Activated CD4-positive, alpha-beta T cell treated with anti-CD3 and anti-CD28 coated beads, Interleukin-2, amount 50 U/mL, for 24 hours (primary cell): ENCODE measurements at places on chromosomes 7 and 10.

DNA sequence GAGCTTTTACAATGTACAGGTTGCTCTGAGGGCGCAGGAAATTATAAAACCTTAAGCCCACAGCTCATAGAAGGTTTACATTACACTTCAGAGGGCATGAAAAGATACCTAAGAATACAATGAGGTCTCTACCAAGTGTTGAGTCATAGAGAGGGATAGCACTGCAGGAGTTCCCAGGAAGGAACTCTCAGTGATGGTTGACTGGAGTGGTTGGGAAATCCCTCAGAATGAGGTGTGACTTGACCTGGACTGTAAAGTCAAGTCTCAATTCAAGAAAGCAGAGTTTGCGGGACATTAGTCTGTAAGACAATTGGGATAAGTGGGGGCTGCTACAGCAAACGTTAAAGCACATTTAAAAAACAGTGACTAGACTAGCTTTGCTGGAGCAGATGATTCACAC lies 21.9 kb downstream of the TNKS2 start:
- no peak for DNase-seq

- no peak for DNase-seq
These were observed 55.4 kb downstream of the CACNA2D1 start for GRCh38 chr7:82388138-82388537.

- DNase-seq, result no peak
These were observed 99.8 kb downstream of the GSAP start for GRCh38 chr7:77316219-77316978.

GRCh38 chr7:43291789-43292188 lies 179.3 kb downstream of the HECW1 start:
- DNase-seq, result no peak

- DNase-seq, result no peak
These were observed 10.5 kb upstream of the C10orf71 start for GRCh38 chr10:49288341-49289065.

- DNase-seq, result peak; percentile 97
These were observed at the start of gene PI4K2A for GRCh38 chr10:97640174-97640867. Gene PI4K2A, plus strand, starts transcription at chr10:97640671. Its CDS starts 72 bp downstream, at chr10:97640743.

- DNase-seq, result no peak
These were observed 40.0 kb downstream of the GOLGA7B start for GRCh38 chr10:97889461-97890265.

DNA sequence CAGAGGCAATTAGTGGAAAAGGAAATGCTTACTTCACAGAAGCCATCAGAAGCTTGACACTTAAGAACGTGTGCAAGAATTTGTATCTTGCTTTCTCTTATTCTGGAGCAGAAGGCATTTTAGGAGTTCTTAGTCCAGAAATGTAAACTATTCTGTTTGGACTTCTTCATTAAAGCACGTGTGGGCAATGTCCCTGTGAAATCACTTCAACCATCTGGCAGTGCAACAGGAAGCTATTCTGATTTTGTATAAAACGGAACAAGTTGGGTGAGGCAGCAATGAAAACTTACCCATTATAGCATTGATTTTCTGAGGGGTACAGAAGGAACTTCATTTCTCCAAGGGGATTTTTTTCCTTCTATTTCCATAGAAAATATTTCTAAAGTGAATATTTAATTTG lies 21.3 kb upstream of the ARHGAP21 start:
- DNase-seq, result no peak

- DNase-seq, result no peak
These were observed 19.6 kb downstream of the ZAN start for GRCh38 chr7:100752994-100753393.

DNA sequence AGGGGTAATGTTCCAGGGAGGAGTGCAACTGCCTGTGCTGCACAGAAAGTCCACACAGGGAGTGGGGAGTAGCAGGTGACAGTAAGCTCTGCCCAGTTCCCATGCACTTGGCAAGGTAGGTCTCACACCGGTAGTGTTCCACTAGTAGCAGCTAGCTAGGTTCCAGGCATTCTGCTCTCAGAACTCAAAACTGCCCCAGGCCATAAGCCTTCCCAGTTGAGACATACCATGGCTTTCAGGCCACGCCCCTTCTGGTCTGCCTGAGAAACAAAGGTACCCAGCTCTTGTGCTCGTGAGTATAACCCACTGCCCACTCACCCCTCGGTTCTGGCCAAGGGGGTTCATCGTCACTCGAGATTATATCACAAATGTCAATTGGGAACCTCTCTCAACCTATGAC lies 12.6 kb downstream of the CASP7 start:
- no peak for DNase-seq

DNA sequence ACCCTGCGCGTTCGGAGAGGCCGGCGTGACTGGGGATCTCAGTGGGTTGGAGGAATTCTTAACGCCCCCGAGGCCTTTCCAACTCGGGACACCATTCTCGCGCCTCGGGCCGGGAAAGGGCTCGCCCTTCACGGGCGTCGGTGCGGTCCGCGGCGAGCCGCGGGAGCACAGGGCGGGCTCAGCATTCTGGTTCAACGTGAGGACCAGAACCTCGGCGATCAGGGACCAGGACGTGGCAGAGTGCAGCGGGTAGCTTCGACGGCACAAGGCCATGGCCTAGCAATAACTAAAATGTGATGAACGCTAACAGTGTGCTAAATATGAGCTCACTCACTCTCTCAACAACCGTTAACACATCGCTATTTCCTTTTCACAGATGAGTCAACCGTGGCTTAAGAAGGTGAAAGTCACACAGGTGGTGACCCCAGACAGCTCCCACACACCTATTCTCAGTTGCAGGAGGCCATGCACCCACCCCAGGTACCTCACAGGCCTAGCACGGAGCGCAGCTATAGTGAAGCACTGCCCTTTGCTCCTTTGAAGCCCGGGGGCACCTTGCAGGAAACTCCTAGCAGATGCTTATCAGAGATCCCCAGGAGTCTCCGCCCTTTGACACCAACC lies 4.5 kb upstream of the EMX2 start:
- DNase-seq, result no peak

- DNase-seq, result no peak
These were observed 2.6 kb upstream of the SAMD8 start for GRCh38 chr10:75108684-75109458.

- DNase-seq, result no peak
These were observed 4.3 kb upstream of the MUC17 start for GRCh38 chr7:101015626-101016025.

DNA sequence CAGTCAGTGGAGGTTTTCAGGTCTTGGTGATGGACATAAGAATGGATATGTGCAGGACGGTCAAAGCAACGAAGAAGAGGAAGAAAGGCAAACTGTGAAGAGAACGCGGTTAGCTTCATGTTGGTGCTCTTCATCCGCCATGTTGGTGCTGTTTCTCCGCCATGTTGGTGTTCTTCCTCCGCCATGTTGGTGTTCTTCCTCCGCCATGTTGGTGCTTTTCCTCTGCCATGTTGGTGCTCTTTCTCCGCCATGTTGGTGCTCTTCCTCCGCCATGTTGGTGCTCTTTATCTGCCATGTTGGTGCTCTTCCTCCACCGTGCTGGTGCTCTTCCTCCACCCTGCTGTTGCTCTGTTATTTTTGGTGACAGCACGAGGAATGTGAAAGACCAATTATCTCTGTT lies 95.4 kb downstream of the DOCK1 start:
- DNase-seq, result no peak

DNA sequence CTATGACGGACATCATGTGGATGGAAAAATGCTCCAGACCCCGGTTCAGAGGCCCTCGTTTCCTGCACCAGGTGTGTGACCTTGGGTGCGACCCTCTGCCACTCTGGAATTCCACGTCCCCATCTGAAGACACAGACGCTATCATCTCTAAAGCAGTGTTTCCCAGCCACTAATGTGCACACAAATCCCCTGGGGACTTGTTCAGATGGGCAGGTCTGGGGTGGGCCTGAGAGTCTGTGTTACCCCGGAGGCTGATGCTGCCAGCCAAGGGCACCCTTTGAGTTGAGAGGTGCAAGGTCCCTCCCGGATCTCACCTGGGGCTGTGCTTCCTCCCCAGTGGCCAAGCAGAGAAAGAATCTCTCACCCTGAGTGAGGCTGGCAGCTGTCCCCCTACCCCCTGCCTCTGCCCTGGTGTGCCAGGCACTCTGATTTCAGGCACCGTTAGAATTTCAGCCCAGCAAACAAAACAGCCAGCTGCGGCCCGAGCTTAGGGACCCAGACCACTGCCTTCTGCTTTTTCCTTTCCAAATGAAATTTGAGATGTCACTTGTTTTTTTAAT lies 90.0 kb downstream of the SLIT1 start:
- no peak for DNase-seq

GRCh38 chr7:1920266-1920681 lies 250.2 kb downstream of the ELFN1 start:
- DNase-seq, result no peak

GRCh38 chr7:1576521-1577253 lies 6.9 kb upstream of the PSMG3 start:
- DNase-seq, result no peak

DNA sequence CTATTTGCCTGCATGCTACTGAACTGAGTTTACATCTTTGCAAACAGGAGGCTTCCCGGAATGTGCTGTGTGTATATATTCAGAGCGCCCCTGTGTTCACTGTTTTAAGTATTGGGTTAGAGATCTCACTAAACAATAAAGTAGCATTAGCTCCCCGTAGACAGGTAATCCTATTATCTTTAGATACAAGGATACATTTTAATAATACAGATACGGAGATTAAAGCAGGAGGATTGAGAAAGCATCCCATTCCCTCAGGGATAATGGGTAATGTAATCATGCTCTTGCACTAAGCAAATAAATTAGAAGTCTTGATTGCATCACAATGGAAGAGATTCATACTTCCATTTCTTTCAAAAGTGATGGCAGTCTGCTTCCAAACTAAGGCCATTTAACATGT lies 809.0 kb downstream of the NRG3 start:
- no peak for DNase-seq

- no peak for DNase-seq
These were observed 448 bp upstream of the SRPK2 start for GRCh38 chr7:105389088-105389650.

- no peak for DNase-seq
These were observed 45.7 kb downstream of the KIAA1549 start for GRCh38 chr7:138935465-138936011.

- DNase-seq, result no peak
These were observed 176.2 kb downstream of the WDR11 start for GRCh38 chr10:121027371-121027770.

- no peak for DNase-seq
These were observed 272.7 kb upstream of the MBL2 start for GRCh38 chr10:53045315-53045714.

DNA sequence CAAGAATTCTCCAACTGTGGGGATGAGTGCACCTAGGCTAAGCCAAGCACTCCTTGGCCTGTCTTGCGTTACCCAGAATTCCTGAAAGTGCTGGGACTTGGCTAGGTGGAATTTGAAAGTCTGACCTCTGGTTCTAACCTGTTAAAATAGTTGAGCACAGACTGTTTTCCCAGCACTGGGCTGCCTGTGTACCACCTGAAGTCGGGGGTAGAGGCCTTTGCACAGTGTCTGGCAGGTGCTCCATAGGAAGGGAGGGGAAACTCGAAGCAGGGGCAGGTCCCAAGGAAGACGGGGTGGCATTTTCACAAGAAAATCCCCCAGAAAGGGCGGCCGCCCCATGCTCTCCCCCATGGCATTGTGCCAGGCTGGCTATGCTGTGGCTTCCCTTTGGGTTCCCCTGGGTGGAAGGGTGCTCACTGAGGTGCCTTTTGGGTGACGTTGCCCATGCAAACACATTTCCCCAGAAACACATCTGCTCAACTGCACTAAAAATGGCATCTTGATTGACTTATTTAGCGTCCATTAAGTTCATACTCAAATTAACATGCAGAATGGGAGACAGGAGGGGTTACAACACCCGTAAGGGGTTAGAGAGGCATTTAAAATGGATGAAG lies 62.9 kb downstream of the SYPL1 start:
- DNase-seq, result no peak

DNA sequence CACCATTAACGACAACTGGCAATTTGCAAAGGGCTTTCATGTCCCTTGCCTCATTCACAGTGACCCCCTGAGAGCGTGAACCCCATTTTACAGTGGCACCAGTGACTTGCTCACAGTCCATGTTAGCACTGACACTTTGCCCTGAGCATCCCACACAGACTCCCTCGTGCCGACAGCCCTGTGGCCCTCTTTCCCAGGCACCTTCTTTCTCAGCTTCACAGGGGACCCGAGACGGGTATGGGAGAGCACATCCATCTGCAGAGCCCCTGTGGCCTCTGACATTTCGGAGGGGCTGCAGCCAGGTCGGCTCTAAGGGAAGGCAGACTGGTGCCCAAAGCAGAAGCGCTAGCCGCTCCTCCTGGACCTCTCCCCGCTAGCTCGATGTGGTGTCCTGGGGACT lies 10.8 kb downstream of the LOXL4 start:
- DNase-seq, result no peak

- DNase-seq, result no peak
These were observed 9.0 kb upstream of the VIM start for GRCh38 chr10:17219024-17219423.

DNA sequence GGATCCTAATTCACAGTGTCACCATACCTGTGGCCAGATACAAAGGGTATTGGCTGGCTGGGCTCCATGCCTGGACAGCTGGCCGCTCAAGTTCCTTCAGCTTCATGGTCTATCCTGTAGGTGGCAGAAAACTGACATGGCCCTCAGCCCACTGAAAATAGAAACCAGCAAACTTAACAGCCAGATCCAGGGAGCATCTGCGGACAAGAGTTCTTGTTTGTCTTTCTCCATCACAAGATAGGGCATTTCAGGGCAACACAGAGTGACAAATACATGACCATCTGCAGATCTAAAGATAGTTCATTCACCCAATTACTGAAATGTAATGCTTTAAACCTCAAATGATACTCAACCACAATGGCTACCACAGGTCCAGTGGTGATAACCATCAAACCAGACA lies 2.8 kb downstream of the SEC31B start:
- DNase-seq, result no peak

GRCh38 chr10:79192677-79193003 lies 123.9 kb downstream of the ZMIZ1 start:
- no peak for DNase-seq

GRCh38 chr7:55210176-55210575 lies 155.0 kb upstream of the LANCL2 start:
- DNase-seq, result no peak

- no peak for DNase-seq
These were observed 5.5 kb downstream of the TACC2 start for GRCh38 chr10:121994429-121994941.

- DNase-seq, result no peak
These were observed 15.5 kb downstream of the CREB3L2 start for GRCh38 chr7:137986252-137987017.

GRCh38 chr10:116274064-116274904 lies 1.3 kb upstream of the GFRA1 start:
- DNase-seq, result no peak

DNA sequence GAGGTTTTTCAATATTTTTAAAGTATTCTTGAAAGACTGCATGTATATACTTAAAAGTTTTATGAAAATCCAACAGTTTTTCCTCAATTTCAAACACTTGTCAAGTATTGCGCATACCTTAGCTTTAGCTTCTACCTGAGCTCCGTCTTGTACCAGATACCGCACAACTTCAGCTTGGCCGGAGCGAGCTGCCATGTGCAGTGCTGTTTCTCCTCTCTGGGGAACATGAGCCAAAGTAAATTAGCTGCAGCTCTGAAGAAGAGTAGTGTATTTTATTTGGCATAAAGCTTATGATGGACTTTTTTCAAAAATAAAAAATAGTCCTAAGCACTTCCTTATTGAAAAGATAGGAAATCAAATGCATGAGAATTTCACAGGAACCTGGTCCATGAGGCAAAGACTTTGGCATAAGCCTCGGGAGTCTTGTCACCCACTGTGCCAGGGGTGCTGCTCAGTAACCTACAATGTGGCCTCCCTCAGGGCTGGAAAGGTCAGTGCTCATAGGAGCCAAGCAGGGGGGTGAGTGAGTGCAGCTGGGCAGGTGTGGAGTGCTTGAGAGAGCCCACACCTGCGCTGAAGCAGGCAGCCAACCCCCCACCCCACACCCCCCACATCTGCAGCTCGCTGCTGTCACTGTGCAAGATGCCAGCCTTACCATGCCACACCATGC lies 189.5 kb downstream of the ANK3 start:
- no peak for DNase-seq
